ENCODE measurements at places on chromosomes 3 and 15. TPM values are rescaled to one million over a fixed set of nuclear protein-coding genes. Genes with fewer than 3 reads are reported as not detected.

Gene DAZL
- not detected for total RNA-seq

DNA sequence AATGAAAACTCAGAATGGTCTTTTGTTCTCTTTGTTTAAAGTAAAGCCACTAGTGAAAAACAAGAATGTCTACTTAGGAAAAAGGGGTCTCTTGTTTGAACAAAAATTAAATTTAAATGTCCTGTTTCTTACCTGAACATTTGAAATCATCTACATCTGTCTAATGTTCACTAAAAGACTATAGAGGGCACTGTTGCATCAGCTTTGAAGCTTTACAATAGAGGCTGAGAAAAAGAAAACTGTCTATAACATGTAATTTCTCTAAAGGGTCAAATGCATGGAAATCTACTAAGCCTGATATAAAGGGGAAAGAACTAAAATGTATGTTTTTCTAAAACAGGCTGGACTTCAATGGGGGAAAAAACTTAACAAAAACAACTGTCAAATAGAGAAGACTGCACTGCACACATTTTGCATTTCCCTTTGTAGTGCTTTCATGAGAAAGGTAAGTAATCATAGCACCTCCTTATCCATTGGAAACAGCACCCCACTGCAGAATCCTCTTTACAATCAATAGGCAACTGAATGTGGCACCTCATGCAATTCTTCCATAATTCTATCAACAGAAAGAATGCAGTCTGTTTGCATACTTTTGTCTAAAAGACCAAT, 26.3 kb downstream of the DPH6 start:
- no peaks in the 10 kb centered on the region for H3K27me3 ChIP-seq
- no peak overlapping the region for H3K27ac ChIP-seq
- no peaks in the 10 kb centered on the region for H3K36me3 ChIP-seq
- no peak overlapping the region for H3K4me3 ChIP-seq

DNA sequence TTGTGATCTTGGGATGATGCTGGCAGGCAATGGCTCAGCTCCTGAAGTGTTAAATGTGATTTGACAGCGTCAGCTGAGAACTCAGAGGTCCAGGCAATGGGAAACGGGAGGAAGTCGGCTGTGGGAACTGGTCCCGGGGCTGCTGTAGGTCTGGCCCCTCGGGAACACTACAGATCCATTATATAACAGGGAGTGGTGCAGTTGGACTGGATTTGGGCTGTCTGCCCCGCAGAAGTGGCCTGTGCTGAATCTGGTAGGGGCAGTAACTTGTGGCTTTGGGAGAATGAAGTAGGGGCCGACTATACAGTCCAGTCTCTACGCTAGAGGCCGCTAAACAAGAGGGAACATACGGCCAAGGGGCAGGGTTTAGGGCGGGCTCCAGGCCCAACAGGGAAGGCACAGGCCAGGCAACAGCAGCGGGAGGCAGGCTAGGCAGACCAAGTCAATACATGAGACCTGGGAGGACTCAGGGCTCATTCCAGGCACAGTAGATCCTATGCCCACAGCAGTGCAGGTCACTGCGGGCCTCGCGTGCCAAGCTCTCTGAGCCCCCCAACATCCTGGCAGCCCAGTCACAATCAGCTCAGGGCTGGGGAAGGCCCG, 20.3 kb upstream of the IL16 start:
- peak; percentile 75 for DNase-seq
- no peak overlapping the region for H3K4me3 ChIP-seq
- H3K27ac ChIP-seq = peak overlapping the region; percentile 27
- no peaks in the 10 kb centered on the region for H3K36me3 ChIP-seq
- H3K27me3 ChIP-seq = peaks cover 8% of the 10 kb centered on the region

Gene TPRA1
- 21.2 TPM for total RNA-seq

GRCh38 chr15:41817327-41817726, 10.6 kb upstream of the JMJD7 start:
- no peak overlapping the region for H3K4me3 ChIP-seq
- H3K27ac ChIP-seq = no peak overlapping the region
- no peaks in the 10 kb centered on the region for H3K27me3 ChIP-seq

- H3K27ac ChIP-seq = no peak overlapping the region
- H3K36me3 ChIP-seq = peaks cover 27% of the 10 kb centered on the region
- DNase-seq = no peak
- H3K27me3 ChIP-seq = no peaks in the 10 kb centered on the region
These were observed 58.6 kb downstream of the SYNM start for GRCh38 chr15:99163271-99164062.

Gene EEFSEC
- total RNA-seq = 18.9 TPM

- no peaks in the 10 kb centered on the region for H3K4me1 ChIP-seq
- H3K36me3 ChIP-seq = no peaks in the 10 kb centered on the region
- no peaks in the 10 kb centered on the region for H3K27me3 ChIP-seq
- DNase-seq = no peak
These were observed 54.2 kb upstream of the ARHGEF3 start for GRCh38 chr3:56855856-56856512.

GRCh38 chr15:29538044-29538443, 268.4 kb upstream of the NSMCE3 start:
- no peak overlapping the region for H3K27ac ChIP-seq
- DNase-seq = no peak
- no peaks in the 10 kb centered on the region for H3K27me3 ChIP-seq
- H3K4me1 ChIP-seq = no peaks in the 10 kb centered on the region
- no peaks in the 10 kb centered on the region for H3K36me3 ChIP-seq

DNA sequence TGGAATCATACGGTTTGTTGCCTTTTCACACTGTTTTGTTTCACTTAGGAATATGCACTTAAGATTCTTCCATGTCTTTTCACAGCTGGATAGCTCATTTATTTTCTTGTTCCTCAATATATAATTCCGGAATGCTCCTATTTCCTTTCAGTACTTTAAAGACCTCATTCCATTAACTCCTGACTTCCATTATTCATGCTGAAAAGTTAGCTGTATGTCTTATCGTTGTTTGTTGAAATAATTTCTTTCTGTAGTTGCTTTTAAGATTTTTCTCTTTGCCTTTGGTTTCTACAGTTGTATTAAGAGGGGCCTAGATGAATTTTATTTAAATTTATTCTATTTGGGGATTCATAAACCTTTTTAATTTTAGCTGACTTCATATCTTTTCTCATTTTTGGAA, 122.2 kb downstream of the ANXA2 start:
- no peaks in the 10 kb centered on the region for H3K36me3 ChIP-seq
- DNase-seq = no peak
- H3K4me3 ChIP-seq = no peak overlapping the region
- no peak overlapping the region for H3K27ac ChIP-seq
- H3K4me1 ChIP-seq = no peaks in the 10 kb centered on the region

DNA sequence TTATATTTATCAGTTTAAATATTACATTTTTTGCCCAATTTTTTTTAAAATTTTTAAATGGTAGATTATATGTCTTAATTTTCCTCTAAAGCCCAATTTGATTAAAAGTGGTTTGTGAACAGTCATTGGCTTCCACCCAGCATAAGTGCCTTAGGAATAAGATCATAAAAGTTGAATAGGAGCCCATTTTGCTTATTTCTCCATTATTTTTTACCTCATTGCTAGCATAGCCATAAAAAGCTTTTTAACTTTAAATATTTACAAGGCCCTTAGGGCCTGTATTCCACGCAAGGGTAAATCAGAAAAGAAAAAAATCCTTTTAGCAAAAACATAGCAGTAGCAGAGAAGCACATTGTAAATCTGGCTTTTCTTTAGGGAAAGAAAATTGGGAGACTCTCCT, 9.0 kb downstream of the TTC14 start:
- H3K27me3 ChIP-seq = no peaks in the 10 kb centered on the region
- H3K4me3 ChIP-seq = no peak overlapping the region
- H3K36me3 ChIP-seq = peaks cover 10% of the 10 kb centered on the region
- H3K27ac ChIP-seq = no peak overlapping the region
- no peak for DNase-seq
- H3K4me1 ChIP-seq = no peaks in the 10 kb centered on the region

GRCh38 chr3:100465892-100466777, 26.3 kb upstream of the TMEM45A start:
- H3K27ac ChIP-seq = no peak overlapping the region
- DNase-seq = no peak
- no peaks in the 10 kb centered on the region for H3K4me1 ChIP-seq
- H3K27me3 ChIP-seq = no peaks in the 10 kb centered on the region
- H3K4me3 ChIP-seq = no peak overlapping the region

Gene LTK
- 0.15 TPM for total RNA-seq

Gene PLA1A
- total RNA-seq = 5.0 TPM

- no peaks in the 10 kb centered on the region for H3K36me3 ChIP-seq
- no peak for DNase-seq
- no peaks in the 10 kb centered on the region for H3K4me1 ChIP-seq
- no peaks in the 10 kb centered on the region for H3K27me3 ChIP-seq
- no peak overlapping the region for H3K4me3 ChIP-seq
These were observed 30.2 kb upstream of the MAGEF1 start for GRCh38 chr3:184741798-184742675.

DNA sequence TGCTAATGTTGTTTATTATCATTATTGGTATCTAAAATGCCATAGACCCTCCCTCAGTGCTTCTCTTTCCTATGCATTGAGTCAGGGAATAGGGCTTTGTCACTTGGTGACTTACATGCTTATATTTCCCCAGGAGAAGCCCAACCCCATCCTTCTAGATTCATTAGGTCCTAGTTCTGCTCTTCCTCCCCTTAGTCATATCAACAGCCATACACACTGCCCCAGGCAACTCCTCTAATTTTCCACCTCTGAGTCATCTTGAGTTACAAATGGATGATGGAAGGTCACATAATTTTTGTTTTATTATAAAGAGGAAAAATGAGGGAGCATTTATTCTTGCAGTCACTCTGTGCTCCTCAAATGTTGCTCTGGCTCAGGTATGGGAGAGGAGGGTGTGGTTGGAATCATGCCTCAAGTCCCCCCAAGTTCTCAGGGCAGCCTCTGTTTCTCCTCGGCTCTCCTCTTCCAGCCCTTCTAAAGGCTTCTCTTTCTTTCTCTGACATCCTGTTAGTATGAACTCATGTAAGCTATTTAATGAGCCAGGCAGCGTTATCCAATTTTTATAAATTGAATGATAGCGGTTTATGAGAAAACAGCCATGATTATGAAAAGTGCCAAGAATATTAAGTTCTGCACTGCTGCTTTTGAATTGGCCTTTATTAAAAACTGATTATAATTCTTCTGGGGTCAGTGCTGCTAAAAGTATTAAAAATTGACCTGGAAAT, 45.6 kb upstream of the FSTL1 start:
- no peak overlapping the region for H3K4me3 ChIP-seq
- no peaks in the 10 kb centered on the region for H3K27me3 ChIP-seq
- DNase-seq = no peak
- no peaks in the 10 kb centered on the region for H3K36me3 ChIP-seq
- H3K4me1 ChIP-seq = no peaks in the 10 kb centered on the region

Gene LRRN1
- total RNA-seq = 8.3 TPM

DNA sequence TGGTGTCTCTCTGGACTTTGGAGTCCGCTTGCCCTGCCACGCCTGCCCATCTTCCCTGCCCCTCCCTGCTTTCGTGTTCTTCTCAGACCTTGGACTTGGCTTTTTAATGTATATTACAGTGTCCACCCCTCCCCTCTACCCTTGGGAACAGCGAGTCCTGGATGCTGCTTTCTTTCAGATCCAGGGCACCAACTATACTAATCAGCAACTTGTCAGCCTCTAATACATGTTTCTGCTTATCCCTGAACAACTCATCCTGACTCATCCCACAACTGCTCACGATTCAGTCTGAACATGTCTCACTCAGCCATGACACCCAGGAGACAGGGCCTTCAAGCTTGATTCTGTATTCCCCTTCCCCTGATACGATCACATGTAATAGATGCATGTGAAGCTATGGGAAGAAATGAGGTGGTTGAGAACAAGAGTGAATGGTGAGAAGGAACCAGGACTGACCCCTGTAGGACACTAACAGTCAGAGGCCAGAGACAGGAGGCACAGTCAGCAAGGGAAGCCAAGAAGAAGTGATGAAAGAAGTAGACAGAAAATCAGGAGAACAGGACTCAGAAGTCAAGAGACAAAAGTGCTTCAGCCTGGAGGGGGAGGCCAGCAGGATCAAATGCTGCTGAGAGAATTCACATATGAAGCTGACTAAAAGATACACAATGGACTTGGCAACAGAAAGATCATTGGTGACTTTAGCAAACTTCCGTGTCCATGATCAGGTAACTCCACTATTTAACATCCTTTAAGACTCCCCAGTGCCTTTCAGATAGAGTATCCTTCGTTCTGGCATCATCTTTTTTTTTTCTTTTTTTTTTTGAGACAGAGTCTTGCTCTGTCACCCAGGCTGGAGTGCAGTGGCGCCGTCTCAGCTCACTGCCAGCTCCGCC, 35.4 kb downstream of the BCL2L10 start:
- H3K27me3 ChIP-seq = no peaks in the 10 kb centered on the region
- no peak overlapping the region for H3K4me3 ChIP-seq
- no peaks in the 10 kb centered on the region for H3K4me1 ChIP-seq

- H3K36me3 ChIP-seq = no peaks in the 10 kb centered on the region
- H3K27ac ChIP-seq = no peak overlapping the region
These were observed 1296.3 kb upstream of the CADM2 start for GRCh38 chr3:83662381-83662960.

- peaks cover 5% of the 10 kb centered on the region for H3K36me3 ChIP-seq
- no peak overlapping the region for H3K27ac ChIP-seq
- H3K4me1 ChIP-seq = no peaks in the 10 kb centered on the region
- no peak overlapping the region for H3K4me3 ChIP-seq
- no peaks in the 10 kb centered on the region for H3K27me3 ChIP-seq
These were observed 4.6 kb upstream of the RCCD1 start for GRCh38 chr15:90949979-90950675.

GRCh38 chr3:24400015-24400414, 94.6 kb downstream of the THRB start:
- H3K4me3 ChIP-seq = peak overlapping the region; percentile 4
- no peaks in the 10 kb centered on the region for H3K36me3 ChIP-seq
- no peak for DNase-seq
- H3K27ac ChIP-seq = peak overlapping the region; percentile 44
- H3K4me1 ChIP-seq = peaks cover 24% of the 10 kb centered on the region

DNA sequence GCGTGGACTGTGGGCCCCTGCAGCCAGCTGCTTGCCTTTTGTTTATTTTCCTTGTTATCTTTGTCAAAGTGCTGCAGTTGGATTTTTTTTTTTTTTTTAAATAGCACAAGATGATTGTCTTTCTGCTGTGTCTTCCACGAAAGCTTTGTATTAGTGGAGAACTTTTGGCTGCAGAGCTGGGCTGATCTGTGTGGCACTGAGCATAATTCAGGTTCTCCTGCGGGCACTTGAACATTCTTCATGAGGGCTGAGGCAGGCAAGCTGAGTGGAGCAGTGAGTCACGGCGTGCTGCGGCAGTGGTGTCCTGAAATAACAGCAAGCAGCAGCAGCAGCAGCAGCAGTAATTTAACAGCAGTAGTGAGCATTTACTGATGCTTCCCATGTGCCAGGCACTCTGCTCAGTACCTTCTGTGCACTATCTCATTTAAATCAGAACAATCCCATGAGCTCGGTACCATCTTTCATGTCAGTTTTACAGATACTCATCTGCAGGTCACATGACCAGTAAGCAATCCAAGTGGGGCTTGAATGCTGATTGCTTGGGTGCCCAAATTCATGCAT, 45.8 kb downstream of the MITF start:
- peaks cover 64% of the 10 kb centered on the region for H3K4me1 ChIP-seq
- no peaks in the 10 kb centered on the region for H3K36me3 ChIP-seq
- DNase-seq = peak; percentile 86
- no peaks in the 10 kb centered on the region for H3K27me3 ChIP-seq
- no peak overlapping the region for H3K4me3 ChIP-seq

Measured in psoas muscle (tissue), 8 donors.